ENCODE measurements at places on chromosomes 1 and 21.

- no peak for DNase-seq
Measured at GRCh38 chr1:169802888-169803287, 8.2 kb upstream of the METTL18 start.

- no peak for DNase-seq
Measured at GRCh38 chr1:58621391-58621790, 44.3 kb upstream of the TACSTD2 start.

GRCh38 chr21:44710756-44711326, 531 bp downstream of the TSPEAR start:
- no peak for DNase-seq

GRCh38 chr1:40712405-40712944, 21.0 kb downstream of the NFYC start:
- no peak for DNase-seq

DNA sequence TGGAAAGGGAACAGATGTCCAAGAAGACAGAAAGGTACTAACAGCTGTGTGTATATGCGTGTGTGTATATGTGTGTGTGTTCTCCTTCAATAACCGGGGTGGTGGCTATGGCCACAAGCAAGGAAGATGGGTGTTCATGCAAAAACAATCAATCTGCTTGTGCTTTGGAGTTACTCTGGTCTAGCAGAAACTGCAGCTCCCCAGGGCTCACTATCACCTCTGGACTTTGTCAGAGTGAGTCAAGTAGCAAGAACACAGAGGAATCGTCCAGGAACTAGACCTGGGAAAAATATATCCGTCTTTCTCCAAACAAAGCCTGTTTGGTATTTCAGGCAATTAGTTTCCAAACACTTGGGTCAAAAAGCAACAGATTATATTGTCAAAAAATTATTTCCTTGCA, 68.6 kb downstream of the GNG12 start:
- DNase-seq, result no peak

DNA sequence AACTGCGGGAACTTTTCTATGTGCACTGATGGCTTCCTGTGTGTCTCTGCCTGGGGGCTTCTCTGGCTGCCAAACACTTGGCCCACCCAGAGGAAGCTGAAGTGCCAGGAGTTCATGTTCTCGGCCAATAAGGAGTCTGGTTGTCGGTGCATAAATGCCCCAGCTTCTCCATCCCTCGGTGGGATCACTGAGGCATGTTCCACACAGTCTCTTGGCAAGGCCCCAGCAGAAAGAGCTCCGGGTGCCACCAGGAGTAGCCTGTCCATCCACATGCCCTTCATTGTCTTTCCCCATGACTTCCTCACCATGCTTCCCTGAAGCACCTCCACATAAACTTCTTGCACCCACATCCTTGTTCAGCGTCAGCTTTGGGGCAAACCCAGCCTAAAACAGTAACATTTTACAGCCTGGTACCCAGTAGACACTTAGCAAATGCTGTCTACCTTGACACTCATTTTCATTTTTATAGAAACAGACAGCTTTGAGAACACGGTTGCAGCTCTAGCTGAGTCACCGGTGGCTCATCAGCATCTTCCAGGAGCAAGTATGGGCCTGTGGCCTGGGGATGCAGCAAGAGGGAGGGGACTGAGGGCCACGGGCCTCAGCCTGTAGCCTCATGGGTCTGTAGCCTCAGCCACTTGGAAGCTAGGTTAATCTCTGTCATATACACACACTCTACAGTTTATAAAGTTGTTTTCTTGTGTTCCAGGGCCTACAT, 14.8 kb upstream of the CDCP2 start:
- DNase-seq, result no peak

DNA sequence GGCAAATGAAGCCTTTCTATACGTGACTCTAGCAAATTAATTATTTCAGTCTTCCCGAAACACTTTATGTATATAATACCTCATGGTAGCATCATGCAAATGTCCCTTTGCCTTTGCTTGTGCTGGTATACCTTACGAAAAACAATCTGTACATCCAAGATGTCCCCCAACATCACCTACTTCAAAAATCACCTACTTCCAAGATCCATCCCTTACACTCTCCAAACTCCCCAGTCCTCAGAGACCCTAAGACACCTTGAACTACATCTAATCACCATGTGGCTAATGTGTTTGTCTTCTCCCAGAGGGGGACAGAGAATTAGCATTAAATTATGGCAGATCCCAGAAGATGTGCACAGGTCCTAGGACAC, 46.5 kb upstream of the CRNN start:
- DNase-seq, result no peak

- no peak for DNase-seq
Measured at GRCh38 chr1:212247988-212248387, 37.2 kb upstream of the PPP2R5A start.

DNA sequence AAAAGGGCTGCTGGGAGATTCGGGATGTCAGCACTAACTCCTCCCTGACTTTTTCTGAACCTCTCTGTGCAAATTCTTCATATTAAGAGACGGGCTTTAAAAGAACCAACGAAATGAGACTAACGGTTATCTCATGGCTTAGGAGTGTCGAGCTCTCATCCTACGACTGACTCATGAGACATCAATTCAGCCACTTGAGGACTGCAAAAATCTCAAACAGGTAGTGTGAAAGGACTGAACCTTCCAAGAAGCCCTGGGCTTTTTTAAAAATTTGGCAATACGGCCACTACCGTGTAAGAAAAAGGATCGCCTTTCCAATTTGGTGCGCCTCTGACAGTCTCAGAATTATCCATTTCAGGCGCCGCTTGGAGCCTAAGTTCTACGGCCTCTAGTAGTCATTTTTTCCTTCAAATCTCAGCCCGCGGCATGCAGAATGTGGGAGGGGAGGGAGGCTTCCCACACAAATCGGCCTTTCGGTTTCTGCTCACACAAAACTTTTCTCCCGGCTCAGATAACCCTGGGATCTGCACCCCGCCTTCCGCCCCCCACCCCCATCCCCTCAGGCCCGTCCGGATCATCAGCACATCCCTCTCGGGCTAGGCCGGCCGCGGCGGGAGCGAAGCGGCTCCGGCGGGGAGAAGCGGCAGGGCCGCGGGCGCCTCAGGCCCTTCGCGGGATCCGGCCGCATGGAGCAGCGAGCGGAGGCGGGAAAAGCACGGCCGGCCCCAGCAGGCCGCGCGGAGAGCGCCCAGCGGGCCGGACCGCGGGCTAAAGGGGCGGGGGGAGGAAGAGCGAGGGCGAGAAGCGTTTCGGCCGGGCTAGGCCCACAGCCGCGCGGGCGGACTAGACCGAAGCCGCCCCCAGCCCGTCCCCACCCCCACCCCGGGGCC, 618 bp downstream of the HNRNPR start:
- peak; percentile 28 for DNase-seq

DNA sequence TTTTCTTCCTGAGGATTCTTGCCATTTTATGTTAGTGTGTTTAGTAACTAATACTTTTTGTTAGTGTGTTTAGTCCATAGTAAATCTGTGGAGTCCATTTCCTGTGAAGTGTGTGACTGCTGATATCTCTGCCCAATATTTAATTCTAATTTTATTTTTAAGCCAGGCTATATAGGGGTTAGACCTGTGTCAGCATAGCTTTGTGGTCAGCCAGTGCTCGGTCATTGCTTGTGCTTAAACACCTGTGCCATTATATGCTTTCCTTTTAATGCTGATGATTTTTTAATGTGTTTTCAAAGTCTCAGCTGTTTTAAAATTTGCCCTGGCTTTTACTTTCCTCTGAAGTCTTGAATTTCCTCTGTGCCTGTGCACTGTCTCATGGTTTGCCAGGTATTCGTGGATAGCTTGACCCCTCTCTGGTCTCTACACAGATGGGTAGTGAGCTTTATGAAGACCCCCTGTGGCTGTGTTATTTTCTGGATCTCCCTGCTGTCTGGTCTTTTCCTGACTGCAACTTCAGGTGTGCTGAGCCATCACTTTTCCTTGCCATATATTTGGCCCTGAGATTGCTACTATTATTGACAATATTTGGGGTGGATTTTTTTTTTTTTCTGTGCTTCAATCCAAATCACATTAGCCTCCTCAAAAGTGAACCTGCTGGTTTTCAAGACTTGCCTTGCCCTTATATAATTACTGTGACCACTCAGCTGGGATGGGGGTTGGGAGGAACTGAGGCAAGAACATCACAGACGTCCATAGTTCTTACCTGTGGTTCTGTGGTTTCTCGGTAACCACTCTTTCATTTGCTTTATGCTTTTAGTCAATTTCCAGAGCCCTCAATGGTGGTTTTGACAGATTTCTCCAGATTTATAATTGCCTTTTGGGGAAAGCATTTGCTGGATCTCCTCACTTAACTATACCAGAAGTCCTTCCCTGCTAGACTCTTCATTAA, 59.6 kb downstream of the RPS6KC1 start:
- DNase-seq, result no peak

DNA sequence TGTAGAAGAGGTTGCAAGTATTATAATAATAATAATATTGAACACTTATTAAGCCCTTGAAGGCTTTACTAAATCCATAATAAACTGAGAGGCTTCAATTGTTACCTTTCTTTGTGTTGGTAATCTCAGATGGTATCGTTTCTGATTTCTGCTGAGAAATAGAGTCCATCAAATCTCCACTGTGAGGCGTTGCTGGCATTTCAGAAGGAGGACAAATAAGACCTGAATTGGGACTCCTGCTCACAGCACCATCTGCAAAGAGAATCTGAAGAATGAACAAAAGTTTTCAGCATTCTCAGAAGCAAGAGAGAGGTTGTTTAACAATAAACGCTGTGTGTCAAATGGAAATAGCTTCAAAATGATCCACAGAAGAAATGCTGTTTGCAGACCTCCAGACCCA, 93.7 kb downstream of the WDR3 start:
- DNase-seq, result no peak

- no peak for DNase-seq
Measured at GRCh38 chr21:44931501-44932407, 8.1 kb upstream of the SLX9 start.

- no peak for DNase-seq
Measured at GRCh38 chr1:96971849-96972602, 250.4 kb downstream of the PTBP2 start.

- DNase-seq, result no peak
Measured at GRCh38 chr1:154767315-154768240, 102.5 kb downstream of the KCNN3 start.

DNA sequence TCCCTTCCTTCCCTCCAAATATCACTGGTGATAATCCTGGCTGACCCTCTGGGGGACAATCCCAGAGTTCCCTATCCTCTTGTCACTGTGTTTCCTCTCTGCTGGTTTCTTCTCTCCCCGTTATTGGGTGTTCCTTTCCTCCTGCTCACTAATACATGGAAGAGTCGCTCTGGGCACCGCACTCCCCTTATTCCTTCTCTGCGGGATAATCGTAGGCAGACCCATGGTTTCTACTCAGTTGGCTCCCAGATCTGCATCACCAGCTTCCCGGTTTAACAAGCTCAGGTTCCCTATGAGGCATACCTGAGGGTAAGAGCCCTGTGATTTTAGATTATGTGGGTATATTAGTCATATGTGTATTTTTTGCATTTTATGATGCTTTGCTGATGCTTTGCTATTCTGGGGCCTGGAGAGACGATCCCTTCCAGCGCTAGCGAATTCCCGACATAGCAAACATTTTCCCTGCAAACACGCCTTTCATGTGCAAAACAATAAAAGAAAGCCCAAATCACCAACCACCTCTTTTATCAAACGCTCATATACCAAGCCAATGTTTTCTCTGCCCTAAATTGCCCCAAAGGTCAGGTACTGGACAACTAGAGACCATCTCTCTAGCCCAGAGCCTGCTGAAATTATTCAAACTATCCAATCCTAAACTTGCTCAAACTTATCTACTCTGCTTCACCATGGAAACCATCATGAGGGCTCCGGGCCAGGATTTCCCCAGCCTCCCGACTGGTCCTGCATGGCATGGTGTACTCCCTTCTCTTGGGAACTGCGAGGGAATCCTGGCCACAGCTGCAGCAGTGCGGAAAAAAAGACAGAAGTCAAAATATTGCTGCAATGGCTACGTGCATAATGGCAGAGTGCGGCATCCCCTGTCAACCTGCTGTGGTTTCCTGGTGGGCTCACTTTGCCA, 84.2 kb downstream of the PCP4 start:
- no peak for DNase-seq

DNA sequence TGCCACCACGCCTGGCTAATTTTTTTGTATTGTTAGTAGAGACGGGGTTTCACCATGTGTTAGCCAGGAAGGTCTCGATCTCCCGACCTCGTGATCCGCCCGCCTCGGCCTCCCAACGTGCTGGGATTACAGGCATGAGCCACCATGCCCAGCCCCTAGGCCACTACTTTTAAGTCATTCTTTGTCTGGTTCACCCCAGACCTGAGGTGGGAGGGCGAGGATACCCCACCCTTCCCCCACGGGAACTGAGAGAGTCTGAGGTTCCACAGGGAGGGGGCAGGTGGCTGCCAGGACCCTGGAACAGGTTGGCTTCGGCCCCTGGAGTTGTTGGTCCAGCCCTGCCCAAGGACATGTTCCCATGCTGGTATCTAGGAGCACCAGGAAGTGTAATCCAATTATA, 7.7 kb upstream of the SDC3 start:
- no peak for DNase-seq

DNA sequence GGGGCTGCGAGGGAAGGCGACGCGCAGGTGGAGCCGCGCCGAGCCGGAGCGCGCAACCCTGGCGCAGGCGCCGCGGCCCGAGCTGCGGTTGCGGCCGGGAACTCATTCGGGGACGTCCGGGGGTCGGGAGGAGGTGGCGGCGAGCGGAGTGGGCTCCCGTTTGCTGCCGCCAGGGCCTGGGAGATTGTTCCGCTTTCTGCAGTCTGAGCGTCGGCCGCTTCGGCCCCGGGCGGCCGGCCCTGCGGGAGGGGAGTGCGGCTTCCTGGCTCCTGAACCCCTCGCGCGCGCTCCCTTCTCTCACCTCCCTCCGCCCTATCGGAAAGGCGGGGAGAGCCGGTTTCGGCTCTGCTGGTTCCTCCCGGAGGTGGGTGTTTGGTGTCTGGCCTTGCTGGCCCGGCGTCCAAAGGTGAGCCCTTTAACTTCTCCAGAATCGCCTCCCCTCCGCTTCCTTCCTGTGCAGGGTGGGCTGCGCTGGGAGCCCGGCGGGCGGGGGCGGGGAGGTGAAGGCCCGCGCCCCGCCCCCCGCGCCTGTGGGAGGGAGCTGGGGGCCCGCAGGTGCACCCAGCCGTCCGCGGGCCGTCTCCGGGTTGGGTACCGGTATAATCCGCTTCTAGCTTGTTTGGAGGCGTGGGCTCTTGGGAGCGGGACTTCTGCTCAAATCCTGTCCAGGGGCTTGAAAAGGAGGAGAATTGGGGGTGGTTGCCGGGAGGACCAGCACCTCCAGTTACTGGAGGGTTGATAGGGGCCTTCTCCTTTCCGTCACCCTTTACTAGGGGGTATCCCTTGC, 683 bp downstream of the LRRC8D start:
- DNase-seq, result peak; percentile 30

DNA sequence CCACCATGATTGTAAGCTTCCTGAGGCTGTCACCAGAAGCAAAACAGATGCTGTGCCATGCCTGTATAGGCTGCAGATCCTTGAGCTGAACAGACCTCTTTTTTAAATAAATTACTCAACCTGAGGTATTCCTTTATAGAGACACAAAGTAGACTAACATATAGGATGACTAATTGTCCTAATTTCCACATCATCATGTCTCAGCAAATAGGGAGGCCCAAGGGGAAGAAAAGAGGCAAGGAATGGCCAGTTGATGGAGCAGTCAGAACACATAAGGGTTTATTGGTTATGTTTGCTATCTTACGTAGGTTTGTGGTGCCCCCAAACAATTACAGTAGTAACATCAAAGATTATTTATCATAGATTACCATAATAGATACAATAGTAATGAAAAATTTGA, 126.2 kb downstream of the RASAL2 start:
- no peak for DNase-seq
